EH (cell line): ENCODE measurements at places on chromosomes 11 and 22.

- peak; percentile 13 for DNase-seq
Measured at GRCh38 chr11:44863231-44863630, 87.5 kb downstream of the TP53I11 start.

- no peak for DNase-seq
Measured at GRCh38 chr11:106679181-106679580, 339.1 kb downstream of the GUCY1A2 start.

GRCh38 chr22:49408102-49408836 is 419.4 kb downstream of the BRD1 start:
- DNase-seq = no peak

DNA sequence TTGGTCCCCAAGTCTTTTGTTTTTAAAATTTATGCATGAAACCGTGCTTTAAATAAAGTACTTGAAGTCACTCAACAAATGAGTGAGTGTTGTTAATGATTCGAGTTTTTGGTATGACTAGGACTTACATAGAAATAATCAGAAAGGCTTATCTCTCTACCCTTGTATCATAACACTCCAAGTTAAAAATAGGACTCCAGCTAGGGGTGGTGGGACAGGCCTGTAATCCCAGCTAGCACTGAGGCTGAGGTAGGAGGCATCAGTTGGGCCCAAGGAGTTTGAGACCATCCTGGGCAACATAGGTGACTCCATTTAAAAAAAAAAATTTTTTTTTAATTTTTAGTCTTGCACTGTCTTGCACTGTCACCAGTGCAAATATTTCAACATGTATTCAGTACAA is 55.6 kb downstream of the BCL2L13 start:
- DNase-seq = no peak

DNA sequence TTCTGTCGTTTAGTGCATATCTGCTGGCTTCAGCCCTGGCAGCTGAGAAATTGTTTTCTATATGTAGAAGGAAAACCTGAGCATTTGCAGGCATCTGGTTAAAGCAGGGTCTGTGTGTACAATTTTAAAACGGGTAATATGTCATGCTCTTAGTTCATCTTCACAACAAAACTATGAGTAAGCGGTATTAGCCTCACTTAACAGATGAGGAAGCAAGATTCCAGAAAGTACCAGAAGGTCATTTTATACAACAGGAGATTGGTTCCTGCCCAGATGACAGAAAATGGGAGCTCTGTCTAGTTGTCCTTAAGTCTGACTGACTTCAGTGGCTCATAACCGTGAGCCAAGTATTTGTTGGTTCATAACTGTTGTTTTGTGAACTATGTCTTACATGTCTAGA is 1.1 kb downstream of the TIMM10B start:
- no peak for DNase-seq

DNA sequence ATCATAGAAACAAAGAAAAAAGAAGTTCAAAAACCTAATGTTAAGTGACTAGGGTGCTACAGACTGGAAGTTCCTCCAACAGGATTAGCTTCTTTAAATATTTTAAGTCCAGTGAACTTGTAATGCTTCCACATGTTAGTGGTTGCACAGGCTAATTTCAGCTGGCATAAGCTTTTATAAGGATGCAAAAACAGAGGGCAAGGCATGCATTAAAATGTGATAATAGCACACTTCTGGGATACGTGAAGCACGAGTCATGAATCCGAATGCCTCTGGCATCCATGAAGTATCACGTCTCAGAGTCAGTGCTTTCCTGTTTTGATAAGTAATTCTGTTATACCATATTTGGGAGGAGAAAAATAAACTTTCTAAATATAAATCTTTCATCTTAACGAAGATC is 106.8 kb downstream of the DCDC1 start:
- peak; percentile 75 for DNase-seq

DNA sequence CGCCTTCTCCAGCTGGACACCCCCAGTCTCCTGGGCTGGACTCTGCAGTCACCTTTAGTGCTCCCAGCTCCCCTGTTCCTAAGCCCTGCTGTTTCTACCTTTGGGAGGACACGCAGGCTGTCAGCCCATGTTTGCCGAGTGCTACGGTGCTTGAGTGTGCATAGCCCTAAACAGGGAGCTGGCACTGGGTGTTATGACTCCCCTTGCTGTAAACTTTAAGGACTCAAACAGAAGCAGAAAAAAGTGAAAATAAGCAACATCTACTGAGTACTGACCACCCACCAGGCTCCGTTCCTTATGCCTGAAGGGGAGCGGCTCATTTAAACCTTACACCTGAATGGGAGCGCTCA is 7.3 kb upstream of the APOBEC3B start:
- DNase-seq = no peak

GRCh38 chr11:134471716-134472455 is 59.8 kb upstream of the B3GAT1 start:
- no peak for DNase-seq

DNA sequence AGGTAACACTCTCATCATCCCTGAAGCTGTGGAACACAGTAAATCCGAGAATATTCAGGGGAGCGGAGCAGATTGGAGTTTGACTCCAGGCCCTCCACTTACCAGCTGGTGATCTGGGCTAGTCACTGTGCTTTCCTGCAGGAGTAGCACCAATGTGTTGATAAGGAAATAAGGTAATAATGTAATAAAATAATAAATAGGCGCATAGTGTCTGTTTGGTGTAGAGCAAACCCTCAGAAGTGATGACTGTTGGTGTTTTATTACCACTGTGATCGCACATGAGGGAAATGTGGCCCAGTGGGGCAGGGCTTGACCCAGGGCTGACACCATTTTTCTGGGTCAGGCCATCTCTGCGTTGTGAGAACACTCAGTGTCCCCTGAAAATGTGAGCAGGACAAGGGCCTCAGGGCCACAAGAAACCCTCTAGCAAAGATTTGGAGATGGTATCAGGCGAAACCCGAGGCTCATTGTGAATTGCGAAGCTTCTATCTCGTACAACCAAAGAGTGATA is 563.9 kb upstream of the B3GAT1 start:
- no peak for DNase-seq

GRCh38 chr22:26447584-26448329 is 18.7 kb downstream of the ASPHD2 start:
- no peak for DNase-seq

GRCh38 chr11:95076416-95076815 is 9.7 kb downstream of the SRSF8 start:
- DNase-seq = peak; percentile 72

DNA sequence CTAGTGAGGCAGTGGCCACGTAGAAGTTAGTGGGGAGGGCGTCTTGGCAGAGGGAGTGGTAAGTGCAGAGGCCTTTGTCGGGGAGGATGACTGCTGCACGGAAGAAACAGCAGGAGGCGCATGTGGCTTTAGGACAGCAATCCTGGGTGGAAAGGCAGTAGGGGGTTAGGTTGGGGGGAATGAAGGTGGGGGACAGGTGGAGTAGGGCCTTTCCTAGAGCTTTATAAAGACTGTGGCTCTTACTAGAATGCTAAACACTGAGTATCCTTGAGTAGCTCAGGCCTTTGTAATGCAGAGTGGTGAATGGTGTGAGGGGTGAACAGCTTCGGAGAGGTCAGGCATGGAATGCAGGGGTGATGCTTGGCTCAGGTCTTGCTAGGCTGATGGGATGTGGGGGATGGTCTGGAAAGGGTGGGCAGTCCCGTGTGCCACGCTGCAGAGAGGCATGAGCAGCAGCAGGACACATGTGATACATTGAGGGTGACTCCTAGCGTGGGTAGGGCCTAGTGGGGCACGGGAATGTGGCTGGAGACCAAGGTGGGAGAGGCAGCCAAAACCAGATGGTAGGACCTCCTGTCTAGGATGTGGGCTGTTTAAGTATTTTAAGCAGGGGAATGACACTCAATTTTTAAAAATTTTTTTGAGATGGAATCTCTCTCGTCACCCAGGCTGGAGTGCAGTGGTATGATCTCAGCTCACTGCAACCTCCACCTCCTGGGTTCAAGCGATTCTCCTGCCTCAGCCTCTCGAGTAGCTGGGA is 19.2 kb downstream of the AP2A2 start:
- DNase-seq = peak; percentile 33

DNA sequence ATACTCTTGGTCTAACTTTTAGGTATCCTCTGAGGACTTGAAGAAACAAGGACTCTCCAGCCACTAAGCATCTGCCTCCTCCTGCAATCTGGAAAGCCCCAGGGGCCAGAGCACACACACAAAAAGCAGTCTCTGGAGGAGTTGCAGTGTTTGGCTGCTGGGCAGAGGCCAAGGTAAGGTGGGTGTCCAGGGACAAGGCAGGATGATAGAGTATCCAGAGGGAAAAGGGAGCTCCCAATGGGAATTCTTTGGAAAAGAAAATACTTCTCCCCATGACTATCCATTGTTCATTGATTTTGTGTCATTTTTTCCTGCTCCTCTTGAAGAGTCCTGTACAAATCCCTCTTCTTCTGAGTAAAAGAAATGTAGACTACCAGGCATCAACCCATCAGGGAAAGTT is at the start of gene OR52I2:
Gene OR52I2, plus strand, starts transcription at position 301 of the 400 bp plus-strand sequence.
- DNase-seq = no peak

GRCh38 chr11:115439385-115439784 is 64.8 kb downstream of the CADM1 start:
- DNase-seq = peak; percentile 64

- DNase-seq = no peak
Measured at GRCh38 chr11:4430051-4430450, 19.0 kb upstream of the OR52K2 start.

GRCh38 chr11:34143048-34143447 is 37.6 kb downstream of the NAT10 start:
- no peak for DNase-seq

DNA sequence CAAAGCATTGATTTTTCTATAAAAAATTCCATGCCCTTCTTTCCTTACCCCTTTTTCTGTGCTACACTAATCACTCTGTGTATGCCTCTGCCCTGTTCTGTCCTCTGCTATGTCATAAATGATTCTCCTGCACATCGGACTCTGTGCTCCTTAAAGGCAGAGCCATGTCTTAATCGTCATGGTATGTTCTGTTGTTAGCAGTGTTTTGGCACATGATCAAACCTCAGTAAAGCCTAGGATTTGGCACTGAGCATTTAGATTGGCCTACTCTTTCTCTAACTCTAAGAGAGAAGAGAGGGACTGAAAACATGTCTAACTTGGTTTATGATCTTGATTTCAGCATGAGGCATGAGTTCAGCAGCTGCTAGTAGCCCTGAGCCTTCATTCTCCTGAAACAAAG is 266.9 kb downstream of the AASDHPPT start:
- peak; percentile 53 for DNase-seq

DNA sequence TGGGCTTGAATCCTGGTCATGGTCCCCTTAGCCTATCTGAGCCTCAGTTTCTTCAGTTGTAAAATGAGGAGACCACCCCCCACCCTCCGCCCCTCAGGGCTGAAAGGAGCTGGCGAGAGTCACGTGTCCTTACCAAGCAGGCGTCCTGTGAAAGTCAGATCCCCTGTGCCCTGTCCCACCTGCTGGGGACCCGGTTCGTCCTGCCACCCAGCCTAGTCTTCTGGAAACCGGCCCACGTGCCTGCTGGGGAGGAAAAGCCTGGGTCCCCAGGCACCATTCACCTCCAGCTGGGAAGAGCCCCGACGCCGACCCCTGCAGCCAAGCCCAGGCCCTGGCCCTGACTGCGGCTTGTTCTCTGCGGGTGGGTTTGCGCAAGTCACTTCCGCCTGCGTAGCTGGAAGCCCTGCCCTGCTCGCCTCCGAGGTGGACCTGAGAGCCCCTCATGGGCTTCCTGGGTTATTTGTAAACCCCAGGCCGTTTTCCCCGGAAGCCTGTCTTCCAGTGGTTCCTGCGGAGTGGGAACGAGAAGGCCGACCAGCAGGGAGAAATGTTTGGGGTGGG is 679 bp upstream of the SSH3 start:
- peak; percentile 21 for DNase-seq

GRCh38 chr11:94801866-94802460 is 33.8 kb downstream of the AMOTL1 start:
- DNase-seq = no peak

DNA sequence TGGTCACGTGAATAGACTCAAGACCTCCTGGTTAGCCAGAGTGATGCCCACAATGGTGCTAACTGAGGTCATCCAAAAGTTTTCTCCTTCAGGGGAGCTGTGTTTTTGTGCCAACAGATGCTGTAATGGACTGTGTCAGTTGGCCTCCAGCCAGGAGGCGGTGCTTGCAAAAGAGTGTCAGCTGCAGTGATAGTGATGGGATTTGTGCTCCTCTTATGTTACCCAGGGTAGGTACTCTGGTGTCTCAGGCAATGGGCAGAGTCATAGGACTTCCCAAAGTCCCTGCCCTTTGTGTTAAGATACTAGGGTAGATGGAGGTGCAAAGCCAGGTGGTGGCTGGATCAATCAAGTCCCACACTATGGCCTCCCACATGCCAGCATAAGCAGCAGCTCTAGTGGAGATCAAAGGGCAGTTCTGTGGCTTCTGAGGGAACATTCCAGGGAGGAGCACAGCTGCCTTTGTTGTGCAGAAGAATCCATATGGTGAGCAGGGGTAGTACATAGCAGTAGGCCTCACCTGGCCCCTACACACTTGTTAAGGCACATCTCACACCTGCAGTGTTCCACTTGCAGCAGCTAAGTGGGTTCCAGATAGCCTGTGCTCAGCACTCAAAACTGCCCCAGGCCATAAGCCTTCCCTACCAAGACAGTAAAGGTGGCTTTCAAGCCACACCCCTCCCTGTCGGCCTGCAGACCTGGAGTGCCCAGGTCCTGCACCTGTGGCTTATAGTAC is 9.4 kb upstream of the FANCF start:
- peak; percentile 16 for DNase-seq

- DNase-seq = peak; percentile 81
Measured at GRCh38 chr11:818396-819128, at the start of gene PNPLA2. PNPLA2 (plus strand) TSS chr11:818914; CDS start chr11:819719, 805 bp downstream.

DNA sequence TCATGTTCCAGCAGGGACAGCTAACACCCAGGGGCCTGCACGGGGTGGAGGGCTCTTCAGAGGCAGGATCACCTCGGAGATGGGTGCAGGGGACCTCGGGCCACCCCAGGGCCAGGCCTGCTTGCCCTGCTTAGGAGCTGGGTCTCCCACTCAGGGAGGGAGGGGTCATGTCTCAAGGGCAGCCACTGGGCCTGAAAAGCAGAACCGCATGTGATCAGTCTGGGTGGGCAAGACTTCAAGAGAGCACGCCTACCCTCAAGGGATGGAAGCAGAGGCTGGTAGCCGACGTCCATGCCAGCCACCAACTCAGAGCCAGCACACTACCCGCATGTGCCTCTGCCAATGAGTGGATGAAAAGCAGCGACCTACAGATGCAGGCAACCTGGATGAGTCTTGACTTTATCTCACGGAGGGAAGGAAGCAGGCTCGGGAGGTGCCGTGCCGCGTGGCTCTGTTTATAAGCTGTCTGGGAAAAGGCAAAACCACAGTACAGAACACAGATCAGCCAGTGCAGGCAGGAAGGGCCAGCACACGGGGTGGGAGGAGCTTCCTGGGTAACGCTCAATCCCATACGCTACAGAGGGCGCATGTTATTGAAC is 16.0 kb downstream of the TBX1 start:
- peak; percentile 32 for DNase-seq

- peak; percentile 18 for DNase-seq
Measured at GRCh38 chr22:43228330-43228729, 41.4 kb upstream of the TTLL12 start.

GRCh38 chr11:61960532-61960931 is 6.9 kb downstream of the FTH1 start:
- DNase-seq = no peak

- DNase-seq = peak; percentile 18
Measured at GRCh38 chr22:38953577-38954413, 3.6 kb upstream of the APOBEC3A start.
